ENCODE measurements at places on chromosomes 6 and 20.

DNA sequence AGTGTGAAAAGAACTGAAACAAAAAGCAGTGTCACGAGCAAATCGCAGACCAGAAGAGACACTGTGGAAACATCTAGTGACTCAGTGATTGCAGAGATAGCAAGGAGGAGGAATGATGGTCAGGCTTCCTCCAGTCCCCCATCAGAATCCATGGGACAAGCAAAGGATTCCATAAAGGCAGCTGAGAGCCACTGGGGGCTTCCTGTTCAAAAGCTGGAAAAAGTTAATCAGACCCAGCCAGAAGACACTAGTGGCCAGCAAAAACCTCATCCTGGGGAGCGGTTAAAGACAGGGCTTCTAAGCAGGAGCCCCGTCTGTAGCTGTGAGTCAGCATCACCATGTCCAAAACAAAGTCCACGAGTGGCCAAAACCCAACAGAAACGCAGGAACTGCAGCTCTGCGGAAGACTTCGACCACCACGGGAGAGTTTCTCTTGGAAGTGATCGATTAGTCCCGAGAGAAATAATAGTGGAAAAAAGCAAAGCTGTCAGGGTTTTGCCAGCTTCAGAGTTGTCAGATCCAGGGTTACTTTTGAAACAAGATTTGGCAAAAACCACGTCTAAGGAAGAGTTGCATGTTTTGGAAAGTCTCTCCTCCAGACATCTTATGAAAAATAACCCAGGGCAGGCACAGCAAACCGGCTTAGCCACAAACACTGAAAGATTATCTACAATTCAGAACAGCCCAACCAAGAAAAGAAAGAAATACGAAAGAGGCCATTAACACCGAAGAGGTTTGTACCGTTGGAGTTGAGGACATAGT, 51.0 kb downstream of the JAG1 start:
- DNase-seq, result no peak

DNA sequence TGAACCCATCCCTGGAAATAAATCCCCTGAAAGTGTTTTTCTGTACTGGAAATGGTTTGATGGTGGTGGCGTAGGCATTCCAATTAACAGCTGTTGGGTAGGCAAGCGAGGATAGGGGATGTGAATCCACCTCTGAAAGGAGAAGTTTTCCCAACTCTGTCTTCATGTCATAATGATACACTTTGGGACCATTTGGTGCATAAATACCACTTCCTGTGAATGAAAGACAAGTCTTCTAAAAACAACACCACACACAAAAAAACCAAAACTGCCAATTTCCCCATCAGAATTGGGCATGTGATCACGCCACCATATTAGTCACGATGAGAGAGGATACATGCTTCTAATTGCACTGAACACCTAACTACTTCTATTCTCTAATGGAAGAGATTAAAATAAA, 6.4 kb downstream of the VNN2 start:
- DNase-seq, result no peak

- no peak for DNase-seq
These were observed 136.4 kb upstream of the JARID2 start for GRCh38 chr6:15109338-15110090.

- no peak for DNase-seq
These were observed 23.3 kb upstream of the ARHGAP18 start for GRCh38 chr6:129733290-129733689.

DNA sequence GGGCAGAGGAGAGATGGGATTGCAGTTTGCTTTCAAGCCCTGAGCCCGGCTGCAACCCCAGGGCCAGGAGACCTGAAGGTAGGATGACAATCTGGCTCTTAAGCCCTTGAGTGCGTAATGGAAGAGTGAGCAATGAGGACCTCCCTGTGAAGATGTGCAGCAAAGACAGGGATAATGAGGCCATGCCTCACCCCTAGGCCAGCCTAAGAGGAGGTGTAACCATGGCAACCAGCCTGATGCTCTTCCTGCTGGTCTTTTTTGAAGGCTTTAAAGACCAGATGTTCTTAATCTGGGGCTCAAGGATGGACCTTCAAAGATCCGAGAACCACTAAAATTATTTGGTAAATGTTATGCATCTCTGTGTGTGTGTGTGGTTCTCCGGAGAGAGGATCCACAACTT, 8.2 kb downstream of the ARHGAP40 start:
- no peak for DNase-seq

DNA sequence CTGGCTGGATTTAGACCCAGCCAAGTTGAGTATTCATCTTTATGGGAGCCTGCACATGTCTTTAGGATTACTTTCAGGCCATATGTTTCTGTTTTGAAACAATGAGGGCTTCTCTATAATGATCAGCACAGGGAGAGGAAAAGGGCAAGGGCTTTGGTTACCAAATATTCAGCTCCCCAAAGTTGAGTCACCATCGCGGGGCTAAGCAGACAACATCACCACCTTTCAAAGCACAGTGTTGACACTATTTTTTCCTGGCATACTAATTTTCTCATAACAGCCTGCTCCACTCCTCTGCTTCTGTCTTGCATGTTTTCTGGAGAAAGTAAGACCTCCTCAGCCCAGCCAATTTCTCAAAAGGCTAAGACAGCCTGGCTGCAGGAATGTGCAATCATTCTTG, 4.9 kb downstream of the SCML4 start:
- DNase-seq, result peak; percentile 69

- no peak for DNase-seq
These were observed 625.5 kb downstream of the CDH26 start for GRCh38 chr20:60583741-60584140.

- no peak for DNase-seq
These were observed 620.5 kb downstream of the DOK5 start for GRCh38 chr20:55095745-55096400.

DNA sequence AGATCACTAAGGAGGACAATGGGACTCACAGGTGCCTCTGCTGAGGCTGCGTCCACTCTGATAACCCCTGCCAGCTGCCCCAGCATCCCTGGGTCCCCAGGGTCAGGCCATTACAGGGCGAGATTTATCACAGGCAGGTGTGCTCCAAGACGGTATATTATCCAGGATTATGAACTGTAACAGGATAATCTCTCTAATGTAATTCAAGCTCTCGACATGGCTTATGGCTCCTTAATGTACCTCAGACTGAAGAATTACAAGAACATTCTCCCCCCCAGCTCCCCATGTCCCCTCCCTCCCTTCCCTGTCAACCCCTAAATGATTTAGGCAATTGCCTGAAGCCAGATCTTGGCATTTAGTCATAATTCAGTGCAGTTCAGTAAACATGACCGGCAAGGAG, 86.8 kb downstream of the NCR2 start:
- no peak for DNase-seq

GRCh38 chr6:110776413-110776812, 38.9 kb downstream of the CDK19 start:
- no peak for DNase-seq

DNA sequence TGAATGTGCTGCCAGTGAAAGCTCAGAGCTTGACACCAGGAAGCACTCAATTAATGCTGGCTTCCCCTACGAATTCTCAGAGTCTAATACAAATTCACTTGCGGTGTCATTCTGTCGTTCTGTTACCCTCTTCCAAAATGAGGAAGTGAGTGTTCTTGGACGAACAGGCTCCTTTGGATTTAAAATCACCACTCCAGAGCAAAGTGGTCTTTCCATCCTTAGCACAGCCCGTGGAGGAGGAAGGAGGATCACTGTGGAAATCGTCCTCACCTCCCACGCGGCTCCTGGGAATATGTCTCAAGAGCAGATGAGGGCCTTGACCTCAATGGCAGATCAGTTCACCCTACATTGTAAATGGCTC, 41.7 kb downstream of the RIOK1 start:
- no peak for DNase-seq

DNA sequence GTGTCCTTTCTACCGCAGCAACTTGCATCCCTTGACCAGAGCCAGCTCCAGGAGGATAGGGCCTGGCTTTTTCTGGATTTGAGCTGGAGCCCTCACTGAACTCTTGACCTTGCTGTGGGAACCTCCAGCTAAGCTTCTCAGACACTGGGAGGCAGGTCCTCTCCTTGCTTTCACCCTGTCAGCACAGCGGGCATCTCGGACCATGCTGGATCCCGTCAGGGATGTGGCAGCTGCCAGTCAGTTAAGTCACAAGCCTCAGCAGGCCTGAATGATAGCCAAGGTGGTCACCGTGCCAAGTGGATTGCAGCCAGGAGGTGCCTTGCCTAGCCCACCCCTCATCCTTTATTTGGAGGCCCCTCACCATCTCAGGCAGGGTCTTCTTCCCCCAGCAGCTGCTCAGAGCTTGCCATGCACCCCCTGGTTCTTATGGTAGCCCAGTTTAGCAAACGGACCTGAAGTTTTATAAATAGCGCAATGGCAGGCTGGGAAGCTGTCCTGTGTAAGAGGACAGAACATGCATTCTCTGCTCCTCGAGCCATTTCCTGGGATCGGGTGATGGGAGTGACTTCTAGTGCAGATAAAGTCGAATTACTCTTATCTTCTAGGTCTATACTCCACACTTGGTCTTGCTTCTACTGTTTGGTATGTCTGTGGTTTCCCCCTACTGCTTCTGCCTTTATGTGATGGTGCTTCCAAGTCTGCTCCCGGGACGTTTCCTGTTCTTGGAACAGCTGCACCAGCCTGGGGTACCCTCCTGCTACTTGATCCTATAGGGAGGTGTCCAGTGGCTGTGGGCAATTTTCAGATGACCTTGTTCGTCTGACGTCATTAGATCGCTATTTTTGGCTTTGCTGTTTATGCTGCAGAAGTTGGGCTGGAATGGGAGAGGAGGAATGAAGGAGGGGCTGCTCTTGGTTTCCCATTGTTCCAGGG, 7.1 kb upstream of the MYLK2 start:
- DNase-seq, result no peak

DNA sequence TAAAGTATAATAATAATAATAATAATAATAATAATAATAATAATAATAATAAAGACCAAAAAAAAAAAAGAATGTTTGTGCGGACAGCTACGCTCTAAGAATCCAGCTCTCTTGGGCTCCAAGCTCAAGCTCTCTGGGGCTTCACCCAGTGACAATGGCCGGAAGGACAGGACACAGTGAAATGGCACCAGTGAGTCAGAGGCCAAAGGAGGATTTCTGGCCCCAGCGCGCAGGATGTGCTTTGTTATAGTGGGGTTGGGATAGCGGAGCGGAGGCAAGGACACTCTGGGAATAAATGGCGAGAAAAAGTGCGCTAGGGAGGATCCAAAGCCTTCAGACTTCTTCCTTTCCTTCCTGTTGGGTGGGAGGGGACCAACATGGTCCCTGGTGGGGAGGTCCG, 38.2 kb downstream of the HLA-A start:
- DNase-seq, result no peak

DNA sequence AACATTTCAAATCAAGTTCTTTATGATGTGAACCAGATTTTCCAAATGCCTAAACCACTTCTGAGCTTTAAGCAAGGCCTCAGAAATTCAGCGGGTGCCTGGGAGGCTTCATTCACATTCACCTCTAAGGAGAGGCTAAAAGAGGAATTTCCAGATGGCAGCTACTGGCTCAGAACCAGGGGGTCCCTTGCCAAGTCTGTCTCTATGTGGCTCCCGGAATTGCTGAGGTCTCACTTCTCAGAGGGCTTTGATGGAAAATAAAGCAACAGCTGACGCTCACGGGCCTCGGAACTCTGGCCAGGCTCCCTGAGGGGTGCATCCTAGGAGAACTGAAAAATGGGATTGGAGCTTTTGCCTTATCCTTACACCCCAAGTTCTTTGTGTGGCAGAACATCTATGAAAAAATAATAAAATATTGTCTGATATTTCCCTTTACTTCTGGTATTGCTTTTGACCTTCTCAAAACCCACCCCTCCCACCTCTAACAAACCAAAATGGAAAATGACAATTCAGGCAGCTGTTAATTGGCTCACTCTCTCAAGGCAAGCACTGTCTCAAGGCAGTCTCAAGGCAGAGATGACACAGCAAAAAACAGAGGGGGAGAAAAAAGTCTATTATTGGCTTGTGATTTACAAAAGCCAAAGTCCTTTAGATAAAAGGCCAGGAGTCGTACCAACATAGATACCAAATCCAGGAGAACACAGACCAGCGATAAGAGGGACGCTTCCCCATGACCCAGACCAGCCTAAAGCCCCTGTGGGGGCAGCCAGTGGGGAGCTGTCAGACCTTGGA, 21.8 kb upstream of the LRRN4 start:
- DNase-seq, result no peak

GRCh38 chr6:97176468-97176867, 106.5 kb downstream of the MMS22L start:
- DNase-seq, result no peak

DNA sequence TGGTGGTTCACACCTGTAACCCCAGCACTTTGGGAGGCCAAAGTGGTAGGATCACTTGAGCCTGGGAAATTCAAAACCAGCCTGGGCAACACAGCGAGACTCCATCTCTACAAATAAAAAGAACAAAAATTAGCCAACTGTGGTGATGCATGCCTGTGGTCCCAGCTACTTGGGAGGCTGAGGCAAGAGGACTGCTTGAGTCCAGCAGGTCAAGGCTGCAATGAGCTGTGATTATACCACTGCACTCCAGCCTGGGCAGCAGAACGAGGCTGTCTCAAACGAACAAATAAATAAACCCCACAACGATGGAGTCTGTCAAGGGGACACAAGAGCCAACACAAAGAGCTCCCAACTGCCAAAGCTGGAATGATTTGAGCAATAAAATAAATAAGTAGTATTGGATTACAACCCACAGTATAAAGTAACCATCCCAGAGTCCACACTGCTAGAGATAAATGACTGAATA, 13.5 kb downstream of the ZMYND8 start:
- DNase-seq, result no peak

DNA sequence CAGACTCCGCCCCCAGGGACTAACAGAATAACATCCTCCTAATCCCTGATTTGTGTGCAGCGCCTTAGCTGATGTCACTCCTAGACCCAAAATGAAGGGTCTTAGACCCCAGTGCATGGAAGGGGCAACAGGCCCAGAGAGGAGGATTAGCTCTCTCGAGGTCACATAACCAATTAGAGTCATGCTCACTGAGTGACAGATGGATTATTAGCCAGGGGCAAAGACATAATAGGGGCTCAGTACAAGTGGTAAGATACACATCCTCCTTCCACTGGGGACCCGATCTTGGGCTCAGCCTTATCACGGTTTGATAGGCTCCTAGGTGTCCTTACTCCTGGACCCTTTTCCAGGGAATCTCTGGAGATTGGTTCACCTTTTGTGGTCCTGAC, 858 bp downstream of the TP53INP2 start:
- no peak for DNase-seq

GRCh38 chr6:168122011-168122410, 43.0 kb upstream of the FRMD1 start:
- DNase-seq, result no peak

DNA sequence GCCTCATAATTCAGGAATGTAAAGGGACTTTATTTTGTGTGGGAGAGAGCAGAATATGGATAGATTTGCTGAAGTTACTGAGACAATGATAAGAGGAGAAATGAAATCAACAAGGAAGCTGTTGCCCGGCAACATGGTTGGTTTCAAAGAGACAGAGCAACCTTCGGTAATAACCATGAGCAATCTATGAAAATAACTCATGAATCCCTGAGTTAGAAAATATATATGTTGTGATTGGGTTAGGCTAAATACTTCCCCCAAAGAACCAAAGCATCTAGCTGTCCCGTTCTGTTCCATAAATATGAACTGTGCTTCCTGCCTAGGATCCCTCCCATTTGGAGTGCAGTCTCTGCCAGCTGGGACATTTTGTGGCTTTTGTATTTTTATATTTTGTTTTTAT, 23.1 kb downstream of the SERPINB1 start:
- no peak for DNase-seq

Measured in CD4-positive, alpha-beta T cell treated with Interleukin-15 for 4 hours (primary cell).